ENCODE measurements at places on chromosomes 6 and 20.

GRCh38 chr6:169838346-169839028, 87.1 kb downstream of the ERMARD start:
- no peak for DNase-seq

GRCh38 chr6:31465718-31466117, 32.2 kb upstream of the MICB start:
- no peak for DNase-seq

GRCh38 chr6:74366634-74367033, 670.6 kb downstream of the CD109 start:
- no peak for DNase-seq

DNA sequence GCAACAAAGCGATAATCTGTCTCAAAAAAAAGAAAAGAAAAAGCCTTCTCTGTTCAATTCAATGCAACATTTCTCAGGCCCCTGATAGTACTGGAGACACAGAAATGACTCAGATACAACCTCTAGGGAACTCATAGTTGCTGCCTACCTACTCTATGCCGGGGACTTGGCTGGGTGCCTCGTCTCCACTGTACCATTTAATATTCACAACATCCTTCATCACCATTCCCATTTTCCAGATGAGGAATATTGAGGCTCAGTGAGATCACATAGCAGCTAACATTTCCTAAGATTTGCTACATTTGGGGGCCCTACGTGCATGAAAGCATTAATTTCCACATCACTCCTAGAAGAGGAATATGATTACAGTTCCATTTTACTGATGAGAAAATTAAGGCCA, 7.5 kb downstream of the NOL4L start:
- DNase-seq: no peak

GRCh38 chr20:19992996-19993908, 23.9 kb upstream of the NAA20 start:
- no peak for DNase-seq

GRCh38 chr6:118783931-118784550, 109.9 kb upstream of the ASF1A start:
- DNase-seq: no peak

- no peak for DNase-seq
Observed at GRCh38 chr6:112806163-112806865, 459.2 kb downstream of the RFPL4B start.

GRCh38 chr6:33557376-33557775, 22.7 kb downstream of the BAK1 start:
- no peak for DNase-seq

DNA sequence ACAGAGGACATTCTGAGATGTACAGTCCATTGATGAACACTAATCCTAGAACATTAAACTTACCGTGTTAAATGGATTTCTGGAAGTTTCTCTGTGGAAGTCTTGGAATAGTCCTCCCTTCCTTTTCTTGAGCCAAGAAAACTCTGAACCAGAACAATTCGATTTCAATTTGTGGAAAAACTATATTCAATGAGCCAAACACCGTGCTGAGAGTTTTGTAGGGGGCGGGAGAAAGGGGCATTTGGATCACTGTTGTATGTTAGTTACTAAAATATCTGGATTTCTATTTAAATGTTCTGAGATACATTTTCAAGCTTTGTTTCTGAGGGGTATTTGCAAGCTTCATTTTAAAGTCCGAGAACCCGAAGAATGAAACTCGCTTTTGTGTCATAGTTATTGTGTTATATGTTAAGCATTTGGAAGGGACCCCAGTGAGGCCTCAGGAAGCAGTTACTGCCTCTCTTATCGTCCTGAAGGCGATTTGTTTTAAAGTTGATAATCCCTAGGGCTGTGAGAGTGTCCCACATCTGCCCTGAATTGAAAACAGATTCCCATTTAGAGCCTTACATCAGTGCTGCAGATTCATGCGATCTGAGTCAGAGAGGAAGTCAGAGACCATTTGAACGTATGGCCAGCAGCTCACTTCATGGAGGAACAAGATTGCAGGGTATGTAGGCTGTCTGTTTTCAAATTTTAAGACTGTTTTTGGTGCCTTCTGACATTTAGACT, 70.8 kb upstream of the SASH1 start:
- no peak for DNase-seq

- no peak for DNase-seq
Observed at GRCh38 chr6:158175111-158175510, 7.0 kb downstream of the GTF2H5 start.

GRCh38 chr6:142848156-142848555, 96.8 kb downstream of the HIVEP2 start:
- no peak for DNase-seq

DNA sequence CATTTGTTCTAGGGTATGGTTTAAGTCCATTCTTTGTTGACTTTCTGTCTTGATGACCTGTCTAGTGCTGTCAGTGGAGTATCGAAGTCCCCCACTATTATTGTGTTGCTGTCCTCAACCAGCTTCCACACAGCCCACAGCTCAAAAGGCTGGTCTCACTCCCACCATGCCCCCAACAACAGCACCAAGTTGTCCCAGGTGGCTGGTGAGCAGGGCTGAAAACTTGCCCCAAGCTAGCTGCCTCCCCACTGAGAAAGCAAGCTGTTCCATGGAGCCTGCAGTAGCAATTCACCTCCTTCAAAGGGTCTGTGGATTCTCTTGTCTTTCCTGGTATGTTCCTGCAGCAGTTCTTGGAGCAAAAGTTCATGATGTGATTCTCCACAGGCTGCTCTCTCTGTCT, 221.0 kb downstream of the SYNDIG1 start:
- DNase-seq: no peak

DNA sequence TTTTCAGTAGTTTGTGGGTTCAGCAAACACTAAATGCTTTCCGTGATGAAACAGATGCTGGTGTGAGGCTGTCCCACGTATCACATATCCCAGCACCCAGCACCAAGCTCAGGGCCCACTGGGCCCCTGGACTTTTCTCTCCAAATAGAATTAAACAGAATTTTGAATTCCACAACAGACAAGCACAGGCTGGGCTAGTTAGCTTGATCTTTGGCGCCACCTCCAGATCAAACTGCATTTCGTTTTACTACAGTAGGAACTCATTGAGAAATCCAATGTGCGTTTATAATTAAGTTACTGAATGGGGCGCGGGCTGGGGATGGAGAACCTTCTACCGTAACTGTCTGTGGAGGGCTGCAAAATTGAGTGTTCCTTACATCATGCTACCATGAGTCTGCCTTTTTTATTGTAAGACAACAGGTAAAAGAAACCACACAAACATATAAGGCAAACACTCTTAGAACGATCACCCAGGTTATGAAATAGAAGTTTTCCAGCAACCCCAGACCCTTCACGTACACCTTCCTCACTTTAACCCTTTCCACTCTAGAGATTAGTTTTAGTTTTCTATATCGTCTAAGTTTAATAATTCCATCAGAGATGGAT, 107.8 kb downstream of the ZFP64 start:
- DNase-seq: peak; percentile 13

DNA sequence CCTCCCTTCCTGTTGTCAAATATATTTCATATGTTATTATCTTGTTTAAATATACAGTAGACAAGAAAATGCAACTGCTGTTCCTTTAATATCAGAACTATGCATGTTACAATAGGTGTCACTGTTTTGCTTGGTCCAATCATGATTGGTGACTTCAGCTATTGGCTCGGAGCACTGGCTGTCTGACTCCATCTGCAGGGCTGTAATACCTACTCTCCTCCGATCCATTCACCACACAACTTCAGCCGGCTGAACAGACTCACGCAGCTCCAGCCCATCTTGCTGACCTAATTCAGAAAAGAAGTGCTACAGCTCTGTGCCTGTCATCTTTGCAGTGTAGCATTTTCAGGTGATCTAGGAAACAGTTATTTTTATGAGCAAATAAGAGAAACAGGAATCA, at the start of gene BTBD3:
BTBD3 (plus strand) TSS at position 231 of the 400 bp plus-strand sequence. CDS start 383 bp downstream, outside the sequence.
- no peak for DNase-seq

- no peak for DNase-seq
Observed at GRCh38 chr20:51189814-51190782, 167.2 kb upstream of the KCNG1 start.
